ENCODE measurements at places on chromosomes 5 and 9.
A peak's percentile ranks its signal among the peaks of the same experiment; 100 is the strongest.

DNA sequence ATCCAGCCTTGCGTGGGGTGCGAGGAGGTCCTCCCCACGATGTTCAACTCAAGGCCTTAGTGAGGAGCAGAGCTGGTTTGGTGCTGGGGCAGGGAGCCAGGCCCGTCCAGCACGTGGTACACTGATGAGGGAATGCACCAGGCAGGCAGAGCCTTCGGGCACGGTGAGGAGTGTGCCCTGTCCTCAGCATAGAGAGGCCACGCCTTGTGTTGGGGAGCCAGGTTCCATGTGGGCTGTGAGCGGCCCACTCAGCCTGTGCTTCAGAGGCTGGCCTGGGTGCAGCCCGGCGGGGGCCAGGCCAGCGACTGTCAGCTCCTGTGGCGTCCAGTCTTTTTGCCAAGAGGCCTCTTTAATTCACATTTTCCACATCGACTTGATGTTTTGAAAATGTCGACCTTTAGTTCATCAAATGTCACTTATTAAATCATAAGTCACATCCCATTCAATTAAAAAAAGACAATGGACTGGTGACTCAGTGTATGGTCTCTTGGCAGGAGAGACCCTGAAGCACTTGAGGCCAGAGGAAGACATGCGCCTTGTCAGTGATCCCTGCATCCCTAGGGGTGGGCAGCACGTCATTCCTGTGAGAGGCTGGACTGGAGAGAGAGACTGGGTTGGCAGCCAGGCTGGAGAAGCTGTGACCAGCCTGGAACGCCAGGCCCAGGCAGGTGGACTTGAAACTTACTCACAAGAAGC is 21.7 kb downstream of the ERGIC1 start:
- no peak for DNase-seq

DNA sequence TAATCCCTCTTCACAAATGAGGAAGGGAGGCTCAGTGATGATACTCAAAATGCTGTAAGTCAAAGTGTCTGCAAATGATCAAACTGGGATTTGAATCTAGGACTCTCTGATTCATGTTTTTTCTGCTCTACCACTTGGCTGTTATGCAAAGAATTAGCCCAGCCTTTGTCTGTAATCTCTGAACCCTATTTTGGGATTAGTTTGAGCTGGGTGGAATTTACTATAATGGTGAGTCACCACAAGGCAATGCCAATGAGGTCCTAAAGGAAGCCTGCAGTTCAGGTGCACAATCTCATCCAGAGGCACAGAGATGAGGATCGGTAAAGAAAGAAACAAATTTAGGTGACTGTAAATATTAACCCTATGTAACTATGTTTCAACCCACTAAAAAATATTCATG is 29.2 kb downstream of the RFK start:
- DNase-seq = no peak

- no peak for DNase-seq
Measured at GRCh38 chr9:104604801-104605200, 626 bp downstream of the OR13C2 start.

DNA sequence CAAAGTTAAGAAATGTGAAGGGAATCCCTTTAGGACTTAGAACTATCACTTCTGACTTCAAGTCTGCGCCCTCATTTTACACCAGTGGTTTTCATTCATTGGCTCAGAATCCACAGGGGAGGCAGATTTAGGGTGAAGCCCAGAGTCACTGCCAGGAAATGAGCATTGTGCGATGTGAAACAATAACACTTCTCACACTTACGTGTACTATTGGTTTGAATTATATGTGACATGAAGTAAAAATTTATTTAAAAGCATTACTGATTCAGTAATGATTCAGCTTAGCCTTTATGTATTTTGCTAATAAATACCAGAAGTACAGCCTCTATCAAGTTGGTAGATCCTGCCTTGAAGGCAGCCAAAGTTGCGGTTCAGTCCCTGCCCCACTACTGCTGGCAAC is 98.6 kb downstream of the PAM start:
- DNase-seq = no peak

DNA sequence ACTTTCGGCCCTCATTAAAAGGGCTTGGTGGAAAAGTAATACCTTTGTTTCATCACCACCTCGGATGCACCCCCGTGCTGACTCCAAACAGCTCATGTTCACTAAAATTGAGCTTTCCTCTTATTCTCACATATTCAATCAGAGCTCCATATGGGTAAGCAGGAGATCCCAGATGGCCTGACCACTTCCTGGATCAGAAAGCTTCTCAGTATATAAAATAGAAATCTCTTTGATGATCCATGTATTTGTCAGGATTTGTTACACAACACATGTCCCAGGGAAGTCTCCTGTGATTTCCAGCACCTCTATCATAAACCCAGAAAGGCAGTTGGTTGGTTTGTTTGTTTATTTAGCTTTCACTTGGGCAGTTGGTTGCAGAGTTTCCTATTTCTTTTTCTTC is 402.0 kb downstream of the MLLT3 start:
- DNase-seq = no peak

DNA sequence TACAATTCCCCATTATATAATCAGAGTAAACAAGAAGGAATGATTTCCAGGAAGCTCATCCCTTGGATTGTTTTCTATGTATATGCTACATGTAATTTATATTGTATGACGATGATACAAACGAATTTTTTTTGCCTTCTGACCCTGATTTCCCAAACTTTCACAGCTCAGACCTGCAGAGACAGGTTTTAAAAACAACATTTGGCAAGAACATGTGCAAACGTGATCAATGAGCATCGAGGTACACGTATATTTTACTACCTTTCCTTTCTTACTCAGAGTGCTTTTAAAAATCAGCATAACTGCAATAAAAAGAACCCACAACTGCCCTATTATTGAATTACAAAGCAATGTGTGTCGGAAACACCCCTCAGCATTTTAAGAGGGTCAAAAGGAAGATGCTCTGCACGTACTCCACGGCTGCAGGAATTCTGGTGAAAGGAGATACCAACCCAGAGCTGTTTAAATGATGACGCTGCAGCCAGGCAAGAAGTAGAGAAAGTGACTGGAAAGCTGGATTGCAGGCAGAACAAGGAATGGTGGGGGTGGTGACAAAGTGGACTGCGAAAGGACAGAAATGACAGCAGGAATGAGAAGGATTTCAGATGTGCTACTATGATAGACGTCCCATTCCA is 533.5 kb downstream of the RAB3C start:
- no peak for DNase-seq

GRCh38 chr5:131068893-131069643 is 96.0 kb downstream of the HINT1 start:
- no peak for DNase-seq

- DNase-seq = no peak
Measured at GRCh38 chr9:80707120-80707519, 982.2 kb downstream of the TLE1 start.

DNA sequence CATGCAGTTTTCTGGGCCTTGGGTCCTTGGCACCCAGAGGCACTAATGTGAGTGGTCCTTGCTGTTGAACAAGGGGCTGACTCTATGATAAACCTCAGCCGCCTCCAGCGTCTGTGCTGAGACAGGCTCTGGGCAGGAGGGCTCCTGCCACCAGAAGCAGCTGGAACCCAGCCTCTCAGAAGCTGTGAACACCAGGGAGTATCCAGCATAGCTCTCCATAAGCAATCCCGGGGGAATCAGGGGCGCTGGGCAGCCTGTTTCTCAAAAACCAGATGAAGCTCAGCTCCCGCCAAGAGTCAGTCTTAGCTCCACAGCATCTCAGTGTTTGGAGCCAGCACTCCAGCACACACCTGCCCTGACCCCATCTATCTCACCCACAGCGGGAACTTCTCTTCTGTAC is 170.2 kb downstream of the HSPA4 start:
- DNase-seq = no peak

- peak; percentile 45 for DNase-seq
Measured at GRCh38 chr5:167049043-167049663, 1242.3 kb upstream of the WWC1 start.

DNA sequence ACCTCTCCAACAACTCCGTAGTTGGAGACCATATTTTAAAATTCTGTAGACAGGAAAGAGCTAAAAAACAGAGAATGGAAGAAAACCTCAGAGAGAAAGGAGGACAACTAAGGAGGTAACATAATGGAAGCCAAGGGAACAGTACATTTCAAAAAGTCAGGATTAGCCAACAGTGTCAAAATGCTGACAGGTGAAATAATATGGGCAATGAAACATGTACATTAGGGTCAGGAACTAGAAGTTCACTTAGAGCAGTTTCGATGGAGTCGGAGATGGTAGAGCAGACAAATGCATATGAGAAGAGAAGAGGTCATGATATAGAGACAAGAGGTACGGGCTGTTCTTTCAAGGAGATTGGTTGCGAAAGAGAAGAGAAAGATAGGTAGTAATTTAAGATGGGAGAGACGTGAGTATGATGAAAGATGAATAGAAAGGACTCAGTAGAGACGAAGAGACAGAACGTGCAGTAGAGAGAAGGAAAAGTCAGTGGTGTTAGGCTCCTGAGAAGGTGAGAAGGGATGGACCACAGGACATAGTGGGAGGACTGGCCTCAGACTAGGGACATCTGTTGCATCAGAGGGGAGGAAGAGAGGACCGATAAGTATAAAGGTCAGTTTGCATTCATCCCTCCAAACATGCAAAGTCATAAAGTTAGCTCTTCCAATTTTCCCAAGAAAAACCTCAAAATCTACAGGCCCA is 25.6 kb downstream of the NRG2 start:
- DNase-seq = no peak

DNA sequence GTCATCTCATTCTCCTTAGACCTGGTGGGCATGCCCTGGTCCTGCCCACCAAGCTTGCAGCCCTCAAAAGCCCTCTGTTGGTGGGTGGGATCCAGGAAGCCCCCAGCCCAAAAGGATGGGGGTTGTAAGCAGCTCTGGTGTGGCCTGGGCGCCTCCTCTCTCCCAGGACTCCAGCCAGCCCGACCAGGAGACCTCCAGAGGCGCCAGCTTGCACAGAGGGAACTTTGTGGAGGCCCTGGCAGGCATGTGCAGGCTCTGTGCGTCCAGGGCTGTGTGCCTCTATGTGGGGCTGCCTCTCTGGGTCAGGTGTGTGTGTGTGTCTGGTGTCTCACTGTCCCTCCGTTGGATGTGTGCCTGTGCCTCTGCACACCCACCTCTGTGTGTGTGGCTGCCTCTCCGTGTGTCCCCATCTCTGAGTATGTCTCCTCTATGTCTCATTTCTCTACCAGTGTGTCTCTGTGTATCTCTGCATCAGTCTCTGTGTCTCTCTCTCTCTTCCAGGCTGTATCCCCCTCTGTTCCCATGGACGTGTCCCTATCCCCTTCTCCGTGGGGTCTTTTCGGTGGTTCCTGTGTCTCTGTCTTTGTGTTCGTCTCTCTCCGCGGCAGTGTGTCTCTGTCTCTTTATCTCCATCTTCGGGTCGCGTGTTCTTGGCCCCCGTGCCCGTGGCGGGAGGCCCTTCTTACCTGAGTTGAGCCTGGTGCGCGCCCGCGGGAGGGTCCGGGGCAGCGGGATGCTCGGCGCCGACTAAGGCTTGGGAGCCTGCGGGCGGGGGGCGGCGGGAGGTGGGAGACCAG is 501 bp downstream of the ENHO start:
- no peak for DNase-seq

GRCh38 chr9:133534346-133535291 is at the start of gene ADAMTSL2:
Gene ADAMTSL2, plus strand, starts transcription at chr9:133534704. Its CDS starts 2,009 bp downstream, at chr9:133536713.
- peak; percentile 62 for DNase-seq

DNA sequence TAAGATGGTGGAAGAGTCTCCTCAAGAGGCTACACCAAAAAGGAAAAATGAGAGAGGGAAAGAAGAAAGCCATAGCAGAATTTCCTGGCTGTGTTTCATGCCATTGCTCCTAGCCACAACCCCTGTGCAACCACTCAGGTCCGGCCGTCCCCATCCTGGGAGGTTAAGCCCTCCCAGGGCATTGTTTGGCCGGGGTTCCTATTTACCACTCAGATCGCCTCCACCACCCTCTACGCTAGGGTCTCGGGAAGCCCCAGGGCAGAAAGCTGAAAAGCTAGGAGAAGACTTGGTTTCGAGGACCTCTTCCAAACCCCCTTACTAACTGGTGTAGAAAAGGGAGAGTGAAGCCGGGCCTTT is 715 bp downstream of the RC3H2 start:
- DNase-seq = peak; percentile 54

DNA sequence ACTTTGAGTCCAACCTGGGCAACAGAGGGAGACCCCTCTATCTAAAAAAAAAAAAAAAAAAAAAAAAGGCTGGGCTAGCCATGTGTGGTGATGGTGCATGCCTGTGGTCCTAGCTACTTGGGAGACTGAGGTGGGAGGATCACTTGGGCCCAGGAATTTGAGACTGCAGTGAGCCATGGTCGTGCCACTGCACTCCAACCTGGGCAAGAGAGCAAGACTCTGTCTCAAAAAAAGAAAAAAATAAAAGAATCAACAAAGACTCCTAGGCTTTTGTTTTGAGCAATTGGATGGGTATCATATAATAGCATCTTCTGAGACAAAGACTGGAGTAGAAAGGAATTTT is 481.7 kb upstream of the PAPPA start:
- DNase-seq = no peak

All from WTC11 (cell line).